ENCODE measurements at places on chromosomes 16 and 17.

DNA sequence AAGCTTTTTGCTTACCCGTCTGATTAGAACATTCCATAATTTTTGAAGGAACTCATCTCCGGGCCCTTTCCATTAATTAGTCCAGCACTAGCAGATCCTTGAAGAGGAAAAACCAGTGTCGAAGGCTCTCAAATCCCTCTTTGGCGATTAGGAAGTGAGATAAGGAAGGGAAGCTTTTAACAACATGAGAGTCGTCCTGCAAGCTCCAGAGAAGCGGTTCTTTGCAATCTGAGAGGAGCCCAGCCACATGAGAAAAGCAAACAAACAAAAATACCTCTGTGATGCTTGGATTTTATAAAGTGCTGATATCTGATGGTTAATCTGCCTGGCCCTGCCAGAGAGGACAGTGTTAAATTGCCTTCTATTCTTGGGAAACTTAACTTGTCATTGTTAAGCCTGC lies 339.8 kb upstream of the SALL1 start:
- no peak for DNase-seq

DNA sequence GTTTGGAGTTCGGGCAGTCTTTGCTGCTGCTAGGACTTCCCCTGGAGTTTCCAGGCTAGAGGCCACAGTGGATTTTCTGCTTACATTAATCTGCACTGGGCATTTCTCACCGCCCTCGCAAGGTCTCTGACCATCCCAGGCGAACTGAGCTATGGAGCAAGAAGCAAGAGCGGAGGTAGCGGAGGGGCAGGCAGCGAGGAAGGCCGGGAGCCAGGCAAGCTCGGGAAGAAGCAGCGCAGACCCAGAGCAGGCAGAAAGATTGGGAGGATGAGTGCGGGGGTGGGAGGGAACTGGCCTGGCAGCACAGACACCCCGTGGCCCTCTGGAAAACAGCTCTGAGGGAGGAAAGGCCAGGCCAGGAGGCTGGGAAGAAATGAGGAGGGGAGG lies 3.8 kb downstream of the COTL1 start:
- no peak for DNase-seq

DNA sequence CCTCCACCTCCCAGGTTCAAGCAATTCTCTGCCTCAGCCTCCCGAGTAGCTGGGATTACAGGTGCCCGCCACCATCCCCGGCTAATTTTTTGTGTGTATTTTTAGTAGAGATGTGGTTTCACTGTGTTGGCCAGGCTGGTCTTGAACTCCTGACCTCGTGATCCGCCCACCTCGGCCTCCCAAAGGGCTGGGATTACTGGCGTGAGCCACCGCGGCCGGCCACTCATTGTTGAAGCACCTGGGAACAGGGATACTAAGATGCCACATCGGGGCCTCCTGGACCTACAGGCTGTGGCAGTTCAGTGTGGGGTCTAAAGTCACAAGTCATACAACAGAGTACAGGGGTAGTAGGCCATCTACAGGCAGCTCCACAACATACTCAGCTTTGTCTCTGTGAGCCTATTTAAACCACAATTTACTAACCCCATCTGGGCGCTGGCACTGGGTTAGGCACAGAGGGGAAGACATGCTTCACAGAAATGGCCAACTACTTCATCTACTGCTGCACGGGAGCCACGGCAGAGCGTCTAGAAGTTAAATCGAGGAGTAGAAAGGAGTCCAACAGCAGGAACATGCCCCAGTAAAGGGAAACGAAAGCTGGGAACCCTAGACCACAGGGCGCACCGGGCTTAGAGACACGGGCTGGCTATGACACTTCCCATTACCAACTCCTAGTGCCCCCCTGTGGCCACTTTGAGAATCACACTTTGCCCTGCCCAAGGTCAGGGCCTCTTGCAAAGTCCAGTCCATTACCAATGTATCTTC lies 4.3 kb downstream of the VAMP2 start:
- peak; percentile 73 for DNase-seq

- no peak for DNase-seq
Measured at GRCh38 chr17:72838068-72838467, 254.4 kb downstream of the SLC39A11 start.

GRCh38 chr16:71845639-71846430 lies at the start of gene ATXN1L:
Gene ATXN1L, plus strand, starts transcription at chr16:71845976. Its CDS starts 3,765 bp downstream, at chr16:71849741.
- peak; percentile 89 for DNase-seq

GRCh38 chr17:76495663-76496400 lies 5.4 kb downstream of the RHBDF2 start:
- no peak for DNase-seq

DNA sequence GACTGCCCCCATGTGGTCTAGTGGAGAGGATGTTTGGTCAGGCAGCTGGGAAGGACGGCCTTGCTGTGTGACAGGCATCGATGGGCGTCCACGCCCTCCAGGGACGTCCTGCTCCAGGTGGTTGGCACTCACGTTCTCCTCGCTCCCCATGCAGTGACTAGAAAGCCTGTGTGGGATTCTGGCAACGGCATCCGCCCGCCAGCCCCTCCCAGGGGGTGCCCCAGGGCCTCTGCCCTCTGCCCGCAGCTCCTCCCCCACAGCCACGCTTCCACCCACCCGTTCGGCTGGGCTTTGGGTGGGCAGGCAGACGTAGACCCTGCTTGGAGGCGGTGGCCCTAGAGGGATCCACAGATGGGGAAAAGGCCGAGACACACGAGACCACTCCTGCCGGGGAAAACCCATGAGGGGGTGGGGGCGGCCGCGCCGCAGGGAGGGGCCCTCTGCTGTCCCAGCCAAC lies 4.7 kb upstream of the IL17C start:
- DNase-seq: no peak

DNA sequence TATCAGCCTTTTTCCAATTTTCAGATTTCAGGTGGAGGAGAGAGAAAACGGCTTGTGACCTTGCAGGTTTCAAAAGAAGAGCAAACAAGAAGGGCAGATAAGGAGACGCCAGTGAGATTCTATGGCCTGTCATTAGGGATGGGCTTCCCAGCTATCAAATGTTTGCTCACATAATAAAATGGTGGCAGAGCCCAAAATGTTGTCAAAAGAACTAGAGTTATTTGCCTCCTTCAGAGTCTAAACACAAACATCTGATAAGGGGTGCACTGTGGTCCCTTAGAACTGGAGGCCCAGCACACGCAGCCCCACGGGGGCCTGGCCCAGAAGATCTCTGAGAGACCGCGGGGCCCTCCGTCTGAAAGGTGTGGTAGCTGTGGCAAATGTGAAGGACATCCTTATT lies 46.1 kb upstream of the DDX52 start:
- DNase-seq: no peak

DNA sequence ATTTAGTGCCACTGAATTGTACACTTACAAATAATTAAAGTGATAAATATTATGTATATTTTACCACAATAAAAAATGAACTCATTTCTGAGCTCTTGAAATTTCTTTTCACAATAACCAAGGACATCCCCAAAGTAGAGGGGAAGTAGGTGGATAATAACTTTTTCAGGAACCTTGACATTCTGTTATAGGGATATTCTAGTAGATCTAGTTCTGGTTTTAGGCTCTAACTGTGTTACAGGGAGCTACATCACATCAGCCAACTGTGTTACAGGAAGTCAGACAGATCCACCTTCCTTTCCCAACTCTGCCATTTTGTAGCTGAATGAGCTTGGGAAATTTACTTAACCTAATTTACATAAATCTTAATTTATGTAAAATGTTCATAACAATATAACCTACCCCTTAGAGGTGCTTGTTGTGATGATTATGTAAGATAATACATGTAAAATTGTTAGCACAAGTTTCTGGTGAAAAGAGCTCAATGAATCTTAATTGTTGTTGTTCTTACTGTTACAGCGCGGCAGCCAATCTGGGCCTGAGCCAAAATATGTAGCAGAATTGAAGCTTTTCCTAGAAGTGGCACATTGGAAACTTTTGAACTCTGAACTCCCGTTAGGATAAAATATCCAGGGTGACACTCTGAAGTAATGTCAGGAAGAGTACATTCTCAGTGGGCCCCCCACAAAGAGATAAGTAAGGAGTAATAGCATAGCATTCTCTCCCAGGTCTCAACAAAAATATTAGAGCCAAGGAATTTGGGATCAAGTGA lies 169.8 kb downstream of the AATF start:
- DNase-seq: no peak

DNA sequence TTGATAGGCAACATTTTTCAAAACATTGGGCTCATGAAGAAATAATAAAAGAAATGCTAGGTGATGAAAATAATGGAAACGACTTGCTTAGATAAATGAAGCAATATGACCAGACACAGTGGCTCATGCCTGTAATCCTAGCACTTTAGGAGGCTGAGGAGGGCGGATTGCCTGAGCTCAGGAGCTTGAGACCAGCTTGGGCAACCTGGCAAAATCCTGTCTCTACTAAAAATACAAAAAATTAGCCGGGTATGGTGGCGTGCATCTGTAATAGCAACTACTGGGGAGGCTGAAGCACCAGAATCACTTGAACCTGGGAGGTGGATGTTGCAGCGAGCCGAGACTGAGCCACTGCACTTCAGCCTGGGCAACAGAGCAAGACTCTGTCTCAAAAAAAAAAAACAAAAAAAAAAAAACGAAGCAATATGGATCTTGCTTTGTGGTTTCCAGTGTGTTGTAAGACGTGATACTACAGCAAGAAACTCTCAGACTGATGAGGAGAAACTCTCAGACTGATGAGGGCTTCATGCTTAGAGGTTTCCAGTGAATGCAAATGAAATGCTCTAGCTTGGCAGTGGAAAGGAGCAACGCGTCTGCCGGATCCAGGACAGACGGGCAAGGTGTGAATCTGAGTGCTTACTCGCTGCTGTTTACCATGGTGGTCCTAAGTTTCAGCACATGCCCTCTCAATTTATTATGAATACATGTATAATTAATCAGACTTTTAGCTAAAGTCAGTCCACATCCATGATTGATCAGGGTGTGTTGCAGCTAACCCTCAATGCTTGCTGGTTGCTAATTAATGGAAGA lies 11.5 kb upstream of the IGF2BP1 start:
- no peak for DNase-seq

GRCh38 chr17:14196377-14196997 lies 40.2 kb downstream of the CDRT15 start:
- no peak for DNase-seq

GRCh38 chr17:63833026-63833740 lies 5.7 kb upstream of the FTSJ3 start:
- no peak for DNase-seq

- peak; percentile 20 for DNase-seq
Measured at GRCh38 chr16:79217375-79218011, 383.0 kb downstream of the MAF start.

GRCh38 chr16:69761983-69762813 lies at the start of gene WWP2:
Gene WWP2, plus strand, starts transcription at chr16:69762332. Its CDS starts 24,679 bp downstream, at chr16:69787011.
- DNase-seq: peak; percentile 68

- no peak for DNase-seq
Measured at GRCh38 chr16:80570106-80570478, 29.3 kb downstream of the DYNLRB2 start.

GRCh38 chr17:63996430-63997182 lies 1.5 kb upstream of the PRR29 start:
- no peak for DNase-seq

GRCh38 chr17:7922845-7923628 lies 6.6 kb downstream of the KCNAB3 start:
- DNase-seq: peak; percentile 80

- DNase-seq: no peak
Measured at GRCh38 chr17:59756236-59756818, 48.9 kb downstream of the VMP1 start.

- no peak for DNase-seq
Measured at GRCh38 chr16:69399361-69399760, 13.6 kb upstream of the TERF2 start.

GRCh38 chr16:84746875-84747274 lies 47.1 kb downstream of the USP10 start:
- DNase-seq: no peak

DNA sequence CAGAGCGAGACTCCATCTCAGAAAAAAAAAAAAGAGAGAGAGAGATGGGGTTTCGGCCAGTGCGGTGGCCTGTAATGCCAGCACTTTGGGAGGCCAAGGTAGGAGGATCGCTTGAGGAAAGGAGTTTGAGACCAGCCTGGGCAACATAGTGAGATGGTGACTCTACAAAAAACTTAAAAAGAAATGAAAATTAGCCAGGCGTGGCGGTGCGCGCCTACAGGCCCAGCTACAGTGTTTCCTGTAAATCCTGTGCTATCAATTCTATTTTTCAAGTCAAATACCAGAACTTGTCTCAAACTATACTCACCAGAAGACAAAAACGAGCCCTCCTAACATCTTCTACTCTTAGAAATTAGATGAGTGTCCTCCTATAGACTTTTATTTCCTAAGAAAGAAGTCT lies 19.3 kb downstream of the UBE2O start:
- no peak for DNase-seq

- no peak for DNase-seq
Measured at GRCh38 chr17:64515419-64515818, 8.6 kb downstream of the CEP95 start.

DNA sequence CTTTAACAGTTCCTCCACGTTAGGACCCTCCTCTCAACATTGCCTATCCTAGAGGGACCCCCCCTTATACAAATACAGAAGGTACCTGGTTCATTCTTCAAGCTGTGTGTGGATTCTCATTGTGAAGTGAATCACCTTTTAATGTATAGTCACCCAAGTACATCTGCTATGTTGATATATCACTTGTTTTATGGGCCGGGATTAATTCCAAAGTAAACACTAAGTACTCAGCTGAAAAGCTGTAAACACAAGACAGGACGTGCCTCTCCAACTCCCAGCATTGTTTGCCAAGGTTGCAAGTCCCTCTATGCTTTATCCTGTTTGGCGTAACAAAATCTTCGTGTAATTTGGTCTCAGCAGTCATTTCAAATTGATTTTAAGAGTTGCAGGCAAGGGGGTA lies 123.6 kb downstream of the RBFOX1 start:
- DNase-seq: no peak

GRCh38 chr16:679814-680624 lies at the start of gene STUB1:
Gene STUB1, plus strand, starts transcription at chr16:680410. Its CDS starts 116 bp downstream, at chr16:680526.
- peak; percentile 60 for DNase-seq

- no peak for DNase-seq
Measured at GRCh38 chr16:48300391-48300856, 53.1 kb upstream of the ABCC11 start.

DNA sequence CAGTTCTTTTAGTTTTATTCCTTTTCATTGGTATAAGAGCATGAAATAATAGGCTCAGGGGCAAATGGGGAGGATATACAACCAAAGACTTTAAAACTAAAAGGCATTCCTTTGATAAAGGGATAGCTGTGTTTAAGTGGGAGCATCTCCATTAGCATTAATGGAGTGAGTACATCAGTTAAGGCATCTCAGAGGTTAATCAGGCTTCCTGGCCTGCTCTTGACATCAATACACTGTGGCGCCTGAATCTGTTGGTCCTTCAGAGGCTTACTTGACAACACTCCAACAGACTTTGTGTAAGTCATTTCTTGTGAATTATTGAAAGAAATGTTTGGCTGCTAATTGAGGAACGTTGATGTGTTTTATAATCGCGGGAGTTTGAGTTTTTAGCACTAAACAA lies 230.7 kb downstream of the BCAS3 start:
- no peak for DNase-seq

All from Jurkat, Clone E6-1 (cell line).